Common myeloid progenitor, CD34-positive (primary cell): ENCODE measurements at places on chromosomes 12 and 14.
A peak's percentile ranks its signal among the peaks of the same experiment; 100 is the strongest.

DNA sequence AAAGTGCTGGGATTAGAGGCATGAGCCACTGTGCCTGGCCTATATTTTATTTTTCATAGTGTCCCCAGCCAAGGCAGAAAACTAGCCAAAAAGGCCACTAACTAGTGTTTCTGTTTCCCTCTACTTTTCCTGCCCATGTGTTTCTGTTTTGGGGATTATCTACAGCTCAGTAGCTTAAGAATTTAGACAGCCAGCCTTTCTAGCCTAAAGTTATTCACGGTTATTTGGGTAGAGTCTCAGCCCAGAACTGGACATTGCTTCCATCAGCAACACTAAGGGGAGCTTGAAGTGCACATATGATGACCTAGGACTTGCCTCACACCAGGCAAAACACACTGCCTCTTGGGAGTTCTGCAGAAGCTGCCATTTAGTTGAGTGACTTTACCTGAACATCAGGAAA lies 17.9 kb downstream of the PROX2 start:
- no peak for DNase-seq

DNA sequence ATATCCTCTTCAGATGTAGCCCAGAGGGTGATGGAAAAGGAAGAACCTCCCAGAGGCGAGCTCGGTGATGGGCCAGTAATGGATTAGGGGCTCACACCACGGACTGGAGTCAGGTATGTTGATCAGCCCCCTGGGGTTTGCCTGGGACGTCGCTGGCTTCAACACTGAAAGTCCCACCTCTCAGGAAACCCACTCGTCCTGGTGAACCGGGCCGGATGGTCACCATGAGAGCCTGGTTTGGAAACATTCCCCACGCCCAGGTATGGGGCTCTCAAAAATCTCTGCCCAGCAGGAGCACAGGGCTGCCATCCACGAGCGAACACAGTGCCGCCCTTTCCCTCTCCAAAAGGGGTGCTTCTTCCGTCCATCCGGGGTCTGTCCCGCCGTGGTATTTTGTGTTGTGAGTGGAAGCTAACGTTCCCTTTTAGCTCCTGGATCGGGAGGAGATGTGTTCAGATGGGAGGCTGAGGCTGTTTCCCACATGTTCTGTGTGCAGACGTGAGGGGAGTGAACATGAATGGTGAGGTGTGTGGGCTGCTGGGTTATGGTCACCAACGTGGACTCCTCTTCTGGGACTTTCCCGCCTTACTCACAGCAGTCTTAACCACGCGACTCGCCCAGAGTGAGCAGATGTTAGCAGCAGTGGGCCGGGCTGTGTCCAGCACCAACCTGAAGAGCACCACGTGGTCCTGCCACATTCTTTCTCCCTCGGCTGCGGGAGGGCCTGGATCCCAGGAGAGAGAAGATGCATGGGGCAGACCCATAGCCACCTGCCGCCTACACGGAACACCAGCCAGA lies 139.2 kb downstream of the KIF26A start:
- DNase-seq, result no peak

DNA sequence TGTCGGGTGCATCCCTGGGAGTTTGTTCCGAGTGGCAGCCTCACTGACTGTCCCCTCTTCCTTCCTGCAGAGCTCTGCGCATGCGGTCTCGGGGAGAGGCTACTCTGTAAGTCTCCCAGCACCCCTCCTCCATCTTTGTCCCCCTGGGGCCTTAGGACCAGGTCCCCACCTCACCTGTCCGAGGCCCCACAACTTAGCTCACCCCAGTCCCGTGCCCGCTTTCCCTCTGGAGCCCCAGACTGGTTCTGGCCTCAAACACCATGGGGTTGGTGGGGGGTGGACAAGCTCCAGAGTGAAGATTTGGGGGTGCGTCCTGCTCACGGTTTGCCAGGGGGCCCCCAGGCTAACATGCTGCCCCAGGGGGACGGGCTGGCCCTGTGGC lies 37.9 kb downstream of the FBRSL1 start:
- DNase-seq, result no peak

DNA sequence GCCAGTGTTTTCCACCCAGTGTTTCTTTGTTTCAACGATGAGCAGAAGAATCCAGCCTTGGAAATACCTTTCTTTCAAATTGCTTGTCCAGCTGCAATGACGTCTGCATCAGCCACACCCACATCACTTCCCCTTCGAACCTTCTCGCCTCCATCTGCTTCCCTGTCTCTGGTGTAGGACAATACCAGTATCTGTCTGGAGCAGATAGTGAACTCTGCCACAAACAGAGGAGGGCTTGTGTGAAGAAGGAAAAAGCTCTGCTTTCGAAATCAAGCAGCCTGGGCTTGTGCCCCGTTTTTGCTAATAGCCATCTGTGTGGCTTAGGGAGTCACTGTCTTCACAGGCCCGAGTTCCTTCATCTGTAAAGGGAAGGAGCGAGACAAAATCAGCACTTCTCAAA lies 415.4 kb downstream of the ZFP36L1 start:
- DNase-seq, result peak; percentile 96

DNA sequence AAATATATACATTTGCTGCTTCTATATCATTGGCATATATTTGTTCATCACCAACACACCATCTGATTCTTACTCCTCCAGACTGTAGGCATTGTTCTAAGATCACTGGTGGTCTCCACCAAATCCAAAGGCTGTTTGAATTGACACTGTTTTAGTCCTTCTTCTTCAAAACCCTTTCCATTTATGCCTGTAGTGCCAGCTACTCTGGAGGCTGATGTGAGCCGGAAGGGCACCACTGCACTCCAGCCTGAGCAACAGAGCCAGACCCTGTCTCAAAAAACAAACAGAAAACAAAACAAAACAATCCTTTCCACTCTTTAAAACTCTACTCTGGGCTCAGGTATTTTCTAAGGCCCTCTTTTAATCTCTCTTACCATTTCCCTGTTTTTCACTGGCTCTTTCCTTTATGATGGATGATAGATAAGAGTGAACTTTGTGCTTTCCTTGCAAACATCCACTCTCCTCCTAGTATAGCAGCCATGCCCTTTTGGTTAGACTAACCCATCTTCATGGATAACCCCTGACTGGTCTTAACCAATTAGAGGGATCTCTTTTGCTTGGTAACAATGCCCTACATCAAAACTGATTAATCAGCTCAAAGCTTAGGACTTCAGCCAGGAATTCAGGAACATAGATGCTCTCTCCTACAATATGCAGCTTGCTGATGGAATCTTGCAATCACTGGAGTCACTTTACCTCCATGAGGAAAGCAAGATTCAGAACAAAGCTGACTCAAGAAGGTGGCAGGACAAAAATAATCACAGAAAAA lies 24.9 kb downstream of the SPTSSA start:
- DNase-seq, result no peak

DNA sequence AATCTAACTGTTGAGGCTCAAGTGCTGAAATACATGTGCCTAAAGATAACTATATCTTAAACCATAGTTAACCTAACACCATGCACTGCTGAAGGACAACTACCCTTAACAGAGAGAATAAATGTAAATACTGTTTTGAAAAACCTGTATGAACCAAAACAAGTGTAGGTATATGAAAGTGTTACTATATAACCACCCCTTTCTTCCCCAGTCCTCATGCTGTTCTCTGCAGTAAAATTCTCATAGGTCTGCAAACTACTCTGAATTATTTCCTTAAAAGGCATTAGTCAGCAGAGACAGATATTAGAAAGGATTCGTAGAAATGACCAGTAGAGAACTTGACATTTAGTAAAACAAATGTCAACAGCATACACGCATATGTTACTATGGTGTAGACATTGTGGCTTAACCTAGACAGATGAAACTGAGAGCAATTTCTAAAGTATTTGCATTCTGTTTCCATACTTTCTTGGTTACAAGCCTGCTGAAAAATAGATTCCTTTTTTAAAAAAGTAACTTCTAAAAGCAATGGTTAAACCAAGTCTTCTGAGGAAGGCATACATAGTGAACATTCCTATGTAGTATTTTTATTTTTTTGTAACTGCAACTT lies 13.9 kb downstream of the CSRP2 start:
- DNase-seq, result no peak

GRCh38 chr12:28689398-28690175 lies 459.5 kb upstream of the FAR2 start:
- DNase-seq, result no peak

- no peak for DNase-seq
Measured at GRCh38 chr14:47899685-47900084, 224.3 kb upstream of the MDGA2 start.

GRCh38 chr12:111025301-111025700 lies 104.9 kb upstream of the MYL2 start:
- no peak for DNase-seq

GRCh38 chr12:54631988-54632728 lies 2.5 kb downstream of the LACRT start:
- no peak for DNase-seq
